ENCODE measurements at places on chromosomes 12 and 14.

- DNase-seq = no peak
These were observed 7.1 kb downstream of the MAP3K12 start for GRCh38 chr12:53492188-53492587.

- no peak for DNase-seq
These were observed 202.8 kb downstream of the MED13L start for GRCh38 chr12:116074686-116075085.

DNA sequence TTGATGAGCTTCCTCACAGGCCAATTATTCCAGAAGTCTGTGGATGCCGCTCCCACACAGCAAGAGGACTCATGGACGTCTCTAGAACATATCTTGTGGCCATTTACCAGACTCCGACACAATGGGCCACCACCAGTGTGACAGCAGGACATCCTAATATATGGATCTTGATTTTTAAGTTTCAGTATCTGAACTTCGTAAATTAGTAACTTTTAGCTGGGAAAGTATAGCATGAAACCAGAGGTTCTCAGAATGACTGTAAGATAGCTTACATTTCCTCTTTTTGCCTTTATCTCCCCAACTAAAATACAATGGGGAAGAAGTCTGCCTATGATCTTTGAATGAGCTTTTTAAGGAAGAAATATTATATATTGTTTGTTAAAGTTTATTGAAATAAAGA, 87.0 kb downstream of the DNAI7 start:
- no peak for DNase-seq

DNA sequence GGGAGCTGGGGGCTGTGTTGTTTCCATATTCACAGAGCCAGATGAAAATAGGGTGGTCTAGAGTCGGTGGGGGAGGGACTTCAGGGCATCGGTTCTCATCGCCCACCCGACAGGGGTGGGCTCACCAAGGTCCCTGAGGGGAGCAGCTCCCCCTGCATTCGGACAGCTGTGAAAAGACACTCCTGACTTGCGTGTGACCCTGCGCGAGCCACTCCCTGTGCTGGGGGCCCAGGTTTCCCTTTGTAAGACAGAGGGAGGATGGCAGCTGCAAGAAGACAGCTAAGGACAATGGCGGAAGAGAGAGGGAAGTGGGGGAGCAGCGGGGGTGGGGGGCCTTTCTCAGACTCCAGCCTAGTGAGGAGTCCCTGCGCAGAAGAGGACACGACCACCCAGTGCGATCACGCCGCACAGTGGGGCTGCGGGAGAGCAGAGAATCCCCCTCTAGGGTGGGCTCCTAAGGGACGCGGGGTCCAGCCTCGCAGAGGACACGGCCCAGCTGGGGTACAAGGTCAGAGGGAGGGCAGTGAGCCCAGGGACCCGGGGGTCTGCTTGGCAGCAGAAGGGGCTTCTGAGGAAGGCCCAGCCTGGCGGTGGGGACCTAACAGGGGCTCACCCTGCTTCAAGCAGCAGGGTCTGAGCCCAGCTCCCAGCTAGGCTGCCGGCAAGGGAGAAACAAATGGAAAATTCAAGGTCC, 326.9 kb upstream of the DIO3 start:
- no peak for DNase-seq

DNA sequence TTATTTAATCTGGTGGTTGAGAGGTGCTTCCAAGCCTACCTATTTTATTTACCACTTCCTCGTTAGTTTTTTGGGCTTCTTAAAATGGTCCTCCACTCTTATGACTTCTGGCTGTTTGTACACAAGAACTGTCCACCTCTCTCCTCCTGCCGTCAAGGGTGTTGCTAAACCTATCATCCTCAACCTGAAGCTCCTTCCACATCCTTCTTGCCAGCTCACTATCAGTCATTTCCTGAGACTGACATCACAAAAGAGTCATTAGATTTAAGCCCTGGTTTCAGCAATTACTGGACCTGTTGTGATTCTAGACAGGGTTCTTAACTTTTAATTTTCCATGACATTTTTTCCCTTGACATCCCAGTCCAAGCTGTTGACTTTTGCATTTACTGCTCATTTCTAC, 91.9 kb downstream of the BICD1 start:
- DNase-seq = no peak

GRCh38 chr12:27285403-27285802, 41.3 kb downstream of the STK38L start:
- DNase-seq = no peak

GRCh38 chr12:79897617-79898016, 37.3 kb downstream of the PPP1R12A start:
- DNase-seq = no peak

- DNase-seq = peak; percentile 58
These were observed 738 bp downstream of the CKAP4 start for GRCh38 chr12:106246891-106247673.

DNA sequence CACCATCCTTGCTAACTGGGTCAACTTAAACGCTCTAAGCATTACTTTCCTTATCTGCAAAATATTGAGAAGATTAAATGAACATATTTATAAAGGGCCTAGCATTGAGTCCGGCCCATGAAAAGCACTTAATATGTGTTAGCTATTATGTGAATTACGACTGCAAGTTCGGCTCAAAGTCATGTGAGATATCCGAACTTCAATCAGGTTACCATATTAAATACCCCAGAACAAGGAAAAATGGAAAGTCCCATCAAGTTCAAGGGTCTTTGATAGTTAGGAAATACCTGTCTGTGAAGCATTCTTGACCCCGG, 487 bp upstream of the NRDE2 start:
- no peak for DNase-seq

Data from central memory CD4-positive, alpha-beta T cell (primary cell).